ENCODE measurements at places on chromosomes 7 and 10. TPM values are rescaled to one million over a fixed set of nuclear protein-coding genes. Genes with fewer than 3 reads are reported as not detected.

Gene GNAT3
- not detected for total RNA-seq

Gene FAM13C
- total RNA-seq = not detected

Gene OR2A5
- total RNA-seq = not detected

Gene MCM10
- total RNA-seq = 73.5 TPM

DNA sequence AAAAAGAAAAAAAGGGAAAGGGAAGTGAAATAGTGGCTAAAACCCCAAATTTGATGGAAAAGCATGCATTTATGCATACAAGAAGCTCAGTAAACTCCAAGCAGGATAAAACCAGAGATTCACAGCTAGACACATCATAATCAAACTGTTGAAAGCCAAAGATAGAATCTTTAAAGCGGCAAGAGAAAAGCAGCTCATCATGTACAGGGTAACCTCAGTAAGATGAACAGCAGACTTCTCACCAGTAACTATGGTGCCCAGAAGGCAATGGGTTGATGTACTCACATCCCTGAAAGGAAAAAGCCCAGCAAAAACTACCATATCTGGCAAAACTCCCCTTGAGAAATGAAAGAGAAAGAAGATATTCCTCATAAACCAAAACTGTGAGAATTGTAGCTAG is 60.4 kb downstream of the TPST1 start:
- H3K36me3 ChIP-seq = peaks cover 2% of the 10 kb centered on the region
- no peak overlapping the region for H3K27ac ChIP-seq
- no peak for DNase-seq
- no peaks in the 10 kb centered on the region for H3K27me3 ChIP-seq
- no peak overlapping the region for H3K4me3 ChIP-seq

DNA sequence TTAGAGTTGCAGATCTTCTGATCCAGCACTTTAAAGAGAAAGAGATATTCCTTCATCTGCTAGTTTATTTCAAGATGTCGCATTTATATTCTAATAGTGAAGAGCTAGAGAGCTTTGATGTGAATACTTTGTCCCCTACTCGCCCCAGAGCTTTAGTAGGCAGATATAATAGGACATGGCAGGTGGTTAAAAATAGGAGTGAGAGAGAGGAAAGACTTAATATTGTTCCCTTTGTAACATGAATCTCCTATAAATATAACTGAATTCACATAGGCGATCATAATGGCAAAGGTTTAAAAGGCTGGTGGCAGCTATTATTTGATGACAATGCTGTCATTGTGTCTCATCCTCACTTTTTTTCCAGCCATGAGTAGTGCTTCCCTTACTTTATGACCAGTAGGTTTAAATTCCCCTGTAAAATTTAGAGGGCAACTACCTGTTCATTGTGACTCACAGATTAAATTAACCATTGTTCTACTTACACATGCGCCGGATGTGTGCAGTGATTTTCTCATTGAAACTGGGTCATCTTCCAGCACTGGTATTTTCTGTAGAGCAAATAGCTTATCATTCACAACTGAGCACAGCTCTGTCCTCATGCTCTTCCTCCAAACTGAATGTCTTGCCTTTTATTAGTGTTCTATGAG is 906.7 kb upstream of the CELF2 start:
- DNase-seq = no peak
- H3K4me3 ChIP-seq = no peak overlapping the region
- no peaks in the 10 kb centered on the region for H3K27me3 ChIP-seq
- H3K27ac ChIP-seq = no peak overlapping the region

DNA sequence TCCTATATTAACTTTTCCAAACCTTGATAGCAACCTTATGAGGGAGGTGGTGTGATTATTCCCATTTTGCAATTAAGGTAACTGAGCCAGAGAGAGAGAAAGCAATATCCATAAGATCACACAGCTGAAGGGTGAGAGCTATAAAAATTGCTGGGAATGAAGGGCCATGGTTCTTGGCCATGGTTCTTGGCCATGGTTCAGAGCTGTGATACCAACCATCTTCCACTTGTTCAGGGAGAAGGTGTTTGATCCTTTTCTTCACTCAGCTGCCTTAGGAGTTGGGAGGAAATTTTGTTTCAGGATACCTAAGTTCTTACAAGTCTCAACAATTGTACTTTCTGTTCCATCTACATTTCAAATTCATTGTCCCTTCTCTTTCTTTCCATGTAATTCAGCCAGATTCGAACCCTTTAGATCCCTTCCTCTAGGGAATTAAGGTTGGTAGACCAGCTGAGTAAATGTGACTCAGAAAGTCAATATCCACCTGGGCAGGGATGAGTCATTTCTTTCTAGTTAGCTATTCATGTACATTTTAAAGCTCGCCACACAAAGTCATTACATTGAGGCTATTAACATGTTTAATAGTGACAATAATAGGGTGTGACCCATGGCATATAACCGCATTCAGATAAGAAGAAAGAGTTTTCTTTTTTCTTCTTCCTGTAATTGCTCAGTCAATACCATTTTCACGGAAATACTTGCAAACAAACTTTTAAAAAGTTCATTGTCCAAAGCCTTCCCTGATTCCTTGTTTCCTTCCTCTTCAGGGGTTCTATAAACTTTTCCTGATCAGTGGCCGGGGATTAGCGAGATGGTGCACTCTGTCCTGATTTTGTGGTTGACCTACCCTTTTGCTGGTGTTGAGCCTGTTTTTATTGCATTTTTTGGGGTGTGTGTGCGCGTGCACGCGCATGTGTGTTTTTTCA is 143.4 kb downstream of the TCF7L2 start:
- no peak for DNase-seq
- H3K4me1 ChIP-seq = peaks cover 16% of the 10 kb centered on the region
- H3K4me3 ChIP-seq = no peak overlapping the region
- peaks cover 5% of the 10 kb centered on the region for H3K36me3 ChIP-seq
- peak overlapping the region; percentile 47 for H3K27ac ChIP-seq

GRCh38 chr7:145665499-145666258 is 450.9 kb upstream of the CNTNAP2 start:
- H3K4me1 ChIP-seq = no peaks in the 10 kb centered on the region
- no peaks in the 10 kb centered on the region for H3K27me3 ChIP-seq
- no peak overlapping the region for H3K4me3 ChIP-seq
- no peak overlapping the region for H3K27ac ChIP-seq
- no peaks in the 10 kb centered on the region for H3K36me3 ChIP-seq

DNA sequence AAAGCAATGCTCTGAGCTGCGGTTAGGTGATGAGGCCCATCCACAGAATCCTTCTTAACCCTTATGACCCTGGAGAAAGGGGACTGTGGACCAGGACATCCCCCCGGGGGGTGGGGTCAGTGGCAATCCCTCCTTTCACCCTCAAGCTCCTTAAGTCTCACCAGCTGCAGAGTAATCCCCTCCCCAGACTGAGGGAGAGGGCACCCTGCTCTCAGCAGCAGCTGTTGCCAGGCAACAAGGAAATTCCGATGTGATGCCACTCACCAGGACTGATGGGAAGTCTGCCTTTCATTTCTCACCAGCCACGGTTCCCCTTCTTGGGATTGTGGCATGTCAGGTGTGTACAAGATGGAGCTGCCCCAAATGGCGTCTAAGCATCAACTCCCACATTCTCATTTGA is 129.6 kb downstream of the DOCK1 start:
- no peak overlapping the region for H3K4me3 ChIP-seq
- H3K27me3 ChIP-seq = no peaks in the 10 kb centered on the region
- no peaks in the 10 kb centered on the region for H3K4me1 ChIP-seq
- H3K27ac ChIP-seq = no peak overlapping the region
- no peaks in the 10 kb centered on the region for H3K36me3 ChIP-seq

GRCh38 chr7:46028246-46028645 is 107.2 kb upstream of the IGFBP3 start:
- DNase-seq = no peak
- H3K36me3 ChIP-seq = no peaks in the 10 kb centered on the region
- no peaks in the 10 kb centered on the region for H3K27me3 ChIP-seq
- H3K4me1 ChIP-seq = no peaks in the 10 kb centered on the region

DNA sequence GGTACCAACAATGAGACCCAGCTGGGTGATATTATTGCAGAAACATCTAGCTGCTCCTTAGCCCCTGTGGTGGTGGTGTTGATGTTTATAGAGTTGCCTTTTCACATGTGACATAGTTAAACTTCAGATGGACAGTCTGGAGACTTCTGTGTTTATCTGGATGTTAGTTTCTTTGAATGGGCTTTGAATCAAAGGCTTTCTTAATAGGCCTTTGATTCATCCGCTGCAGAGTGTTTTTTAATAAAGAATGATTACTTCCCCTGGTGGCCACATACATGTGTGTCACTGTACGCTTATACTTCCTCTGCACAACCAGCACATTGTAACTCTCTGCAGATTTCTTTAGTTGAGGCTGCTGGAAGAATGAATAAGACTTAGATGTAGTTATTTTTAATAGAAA is 221.0 kb downstream of the DYNC1I1 start:
- no peak overlapping the region for H3K4me3 ChIP-seq
- H3K27ac ChIP-seq = no peak overlapping the region
- peaks cover 7% of the 10 kb centered on the region for H3K27me3 ChIP-seq
- peaks cover 4% of the 10 kb centered on the region for H3K4me1 ChIP-seq
- DNase-seq = no peak

- DNase-seq = no peak
- no peaks in the 10 kb centered on the region for H3K27me3 ChIP-seq
- H3K4me3 ChIP-seq = no peak overlapping the region
- H3K36me3 ChIP-seq = no peaks in the 10 kb centered on the region
Observed at GRCh38 chr10:128630787-128631252, 504.6 kb upstream of the MKI67 start.

Data from activated CD8-positive, alpha-beta T cell treated with anti-CD3 and anti-CD28 coated beads, Interleukin-2, amount 10 ng/mL, durations not matched to agents 7 days and 5 days (primary cell).